ENCODE measurements at places on chromosomes 7 and 10.
A peak's percentile ranks its signal among the peaks of the same experiment; 100 is the strongest.

- no peak for DNase-seq
Observed at GRCh38 chr10:117694190-117694589, 151.6 kb downstream of the EMX2 start.

- DNase-seq: no peak
Observed at GRCh38 chr7:129773328-129773731, 161.8 kb downstream of the NRF1 start.

- no peak for DNase-seq
Observed at GRCh38 chr7:159117366-159118196, 27.1 kb downstream of the VIPR2 start.

DNA sequence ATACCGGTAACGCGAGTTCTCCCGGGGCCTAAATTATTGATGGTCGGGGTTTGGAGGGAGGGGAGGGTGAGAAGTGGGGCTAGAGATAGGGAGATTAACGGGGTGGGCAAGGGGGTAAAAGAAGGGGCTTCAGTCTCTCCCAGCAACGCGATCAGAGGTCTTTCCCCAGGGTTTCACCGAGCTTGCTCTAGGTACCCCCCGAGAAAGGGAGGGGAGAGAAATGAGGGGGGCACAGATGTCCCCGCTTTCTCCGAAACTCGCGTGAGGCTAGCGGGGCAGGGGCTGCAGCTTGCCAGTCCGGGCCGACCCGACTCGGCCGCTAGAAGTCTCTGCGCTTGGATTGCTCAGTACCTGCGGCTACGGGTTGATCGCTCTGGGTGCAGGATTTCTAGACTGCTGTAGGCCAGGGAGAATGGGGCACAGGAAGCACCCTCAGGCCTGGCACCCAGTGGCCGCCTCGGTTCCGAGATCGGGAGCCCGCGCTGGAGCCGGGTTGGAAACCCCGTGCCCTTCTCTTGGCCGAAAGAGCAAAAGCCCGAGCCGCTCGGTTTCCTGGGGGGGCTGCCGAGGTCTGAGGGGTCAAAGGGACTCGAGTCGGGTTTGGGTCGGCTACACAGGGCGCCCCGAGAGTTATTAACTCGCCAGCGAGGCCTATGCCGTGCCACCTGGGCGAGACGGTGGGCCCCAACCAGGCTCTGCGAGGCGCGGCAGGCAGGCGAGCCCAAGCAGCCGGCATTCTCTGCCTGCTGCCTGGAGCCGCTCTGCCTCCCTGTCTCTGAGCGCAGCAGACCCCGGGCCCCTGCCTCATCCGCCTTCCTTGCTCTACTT is 3.1 kb downstream of the PAX2 start:
- DNase-seq: no peak

- peak; percentile 87 for DNase-seq
Observed at GRCh38 chr7:73995330-73995729, 32.6 kb upstream of the ELN start.

DNA sequence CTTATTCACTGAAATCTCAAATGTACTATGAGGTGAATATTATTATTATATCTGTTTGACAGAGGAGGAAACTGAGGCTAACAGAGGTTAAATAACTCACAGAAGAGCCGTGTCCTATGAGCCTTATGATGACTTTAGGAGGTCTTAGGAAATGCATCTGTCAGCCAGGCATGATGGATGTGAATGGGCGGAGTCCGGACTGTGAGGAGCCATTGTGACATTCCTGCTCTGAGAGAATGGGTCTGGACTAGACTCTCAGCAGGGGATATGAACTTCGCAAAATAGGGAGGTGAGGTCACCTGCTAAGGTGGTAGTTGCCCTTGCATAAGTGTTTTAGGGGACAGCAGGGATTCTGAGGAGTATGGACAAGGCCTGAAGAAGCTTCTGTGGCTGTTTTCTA is 153.6 kb downstream of the TMEM178B start:
- DNase-seq: no peak

DNA sequence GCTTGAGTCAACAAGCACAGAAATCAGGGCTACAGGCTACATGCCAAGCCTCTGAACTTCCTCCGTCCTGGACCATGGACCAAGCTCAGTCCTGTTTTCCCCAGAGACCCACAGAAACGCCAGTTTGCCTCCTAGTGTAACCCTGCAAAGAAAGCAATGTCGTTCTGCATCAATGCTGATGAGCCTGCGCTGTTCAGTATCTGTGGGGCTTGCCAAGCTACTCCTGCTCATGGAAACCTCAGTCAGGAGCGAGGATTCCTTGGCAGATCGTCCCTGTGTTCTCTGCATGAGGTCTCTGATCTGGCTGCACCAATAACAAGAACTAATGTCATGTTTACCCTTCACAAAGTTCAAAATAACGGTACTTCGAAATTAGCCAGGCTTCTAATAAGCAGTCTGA is 495.5 kb upstream of the C7orf33 start:
- no peak for DNase-seq

GRCh38 chr10:69890065-69890847 is 88.5 kb downstream of the COL13A1 start:
- no peak for DNase-seq

- no peak for DNase-seq
Observed at GRCh38 chr7:5667391-5667790, 114.1 kb downstream of the RNF216 start.

DNA sequence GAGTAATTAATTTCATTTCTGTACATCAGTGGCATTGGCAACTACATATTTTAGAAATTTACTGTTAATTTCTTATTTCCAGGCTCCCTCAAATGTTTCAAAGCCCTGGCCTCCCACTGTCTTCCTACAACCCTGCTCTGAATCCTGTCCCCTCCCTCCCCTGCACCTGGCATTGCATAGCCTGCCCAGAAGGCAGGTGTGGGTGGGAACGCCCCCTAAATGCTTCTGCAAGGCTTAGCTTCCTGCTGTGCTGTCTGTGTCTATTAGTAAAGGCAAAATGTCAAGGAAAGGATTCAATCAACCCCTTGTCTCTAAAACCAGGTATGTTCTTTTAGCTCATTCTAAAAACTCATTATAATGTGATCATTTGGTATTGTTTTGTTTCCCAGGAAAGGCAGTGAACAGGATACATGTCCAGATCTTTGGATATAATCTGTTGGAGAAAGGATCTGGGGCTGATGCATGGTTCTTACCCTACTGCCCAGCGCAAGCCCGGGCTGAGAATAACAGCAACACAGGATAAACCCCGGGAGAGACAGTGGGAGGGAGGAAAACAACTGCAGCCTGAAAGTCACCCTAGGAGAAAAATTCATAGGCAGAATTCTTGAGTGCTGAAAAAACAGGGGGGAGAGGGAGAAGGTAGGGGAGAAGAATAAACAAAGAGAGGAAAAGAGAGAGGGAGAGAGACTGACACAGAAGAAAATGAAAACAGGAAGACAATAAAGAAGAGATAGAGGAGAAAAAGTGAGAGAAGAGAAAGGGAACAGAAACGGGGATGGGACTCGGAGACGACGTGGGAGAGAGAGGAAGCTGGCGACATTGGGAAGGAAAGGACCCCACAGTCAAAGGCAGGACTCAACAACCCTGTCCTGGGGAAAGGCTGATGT is 589 bp downstream of the ZNF488 start:
- DNase-seq: no peak

GRCh38 chr10:79385804-79386531 is 38.7 kb downstream of the PPIF start:
- no peak for DNase-seq

Measured in fibroblast of skin of back (primary cell).